Activated naive CD8-positive, alpha-beta T cell treated with anti-CD3 and anti-CD28 coated beads, Interleukin-2, amount 50 U/mL, for 16 hours (primary cell): ENCODE measurements at places on chromosomes 5 and 9.

GRCh38 chr5:163867738-163868137 is 362.3 kb downstream of the MAT2B start:
- no peak for DNase-seq

DNA sequence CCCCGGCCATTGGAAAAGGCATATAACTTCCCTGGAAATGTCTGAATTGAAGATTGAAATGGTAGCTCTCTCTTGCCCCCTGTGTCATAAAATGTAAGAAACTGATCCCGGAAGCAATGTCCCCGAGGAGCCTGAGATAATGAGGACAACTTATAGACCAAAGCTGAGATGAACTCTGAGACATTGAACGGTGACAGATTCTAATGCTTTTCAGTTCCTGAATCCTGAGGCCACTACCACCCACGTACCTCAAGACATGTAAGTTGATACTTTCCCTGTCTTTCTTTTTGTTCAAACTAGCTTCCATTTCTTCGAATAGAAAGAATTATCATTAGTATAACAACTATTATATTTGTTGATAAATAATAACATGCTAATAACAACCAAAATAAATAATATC is 51.0 kb downstream of the KIF4B start:
- DNase-seq: no peak

GRCh38 chr5:125070961-125071360 is 324.5 kb upstream of the ZNF608 start:
- no peak for DNase-seq

DNA sequence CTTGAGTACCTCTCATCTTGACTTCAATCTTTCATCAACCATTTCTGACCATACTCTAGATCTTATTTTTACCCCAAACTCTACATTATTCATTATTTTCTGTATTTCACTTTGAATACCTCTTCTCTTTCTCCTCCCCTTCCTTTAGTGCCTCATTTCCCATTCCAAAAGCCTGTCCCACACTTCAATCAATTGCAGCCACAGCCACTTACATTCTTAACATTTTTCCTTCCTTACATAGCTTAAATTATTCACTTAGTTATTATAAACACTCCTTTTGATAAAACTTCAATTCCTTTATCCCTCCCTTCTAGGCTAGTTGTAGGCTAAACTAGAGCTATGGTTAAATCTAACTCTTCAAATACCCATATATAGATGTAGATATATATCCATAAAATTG is 344.0 kb downstream of the PRR16 start:
- no peak for DNase-seq

- DNase-seq: no peak
Measured at GRCh38 chr9:114409103-114409780, 21.5 kb upstream of the AKNA start.

DNA sequence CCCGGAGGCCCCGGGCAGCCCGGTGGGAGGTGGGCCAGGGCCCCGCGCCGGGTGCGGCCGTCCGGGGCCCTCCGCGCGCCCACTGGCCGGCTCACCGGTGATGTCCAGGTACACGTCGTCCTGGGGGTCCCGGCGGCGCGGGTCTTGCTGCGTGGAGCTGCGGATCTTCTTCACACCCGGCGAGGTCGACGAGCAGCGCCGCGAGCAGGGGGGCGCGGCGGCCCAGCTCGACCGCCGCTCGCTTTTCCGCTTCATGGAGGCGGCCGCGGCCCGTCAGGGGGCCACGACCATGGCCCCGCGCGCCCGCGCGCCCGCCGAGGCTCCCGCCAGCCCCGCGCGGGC is 548 bp downstream of the CDC14B start:
- DNase-seq: no peak

DNA sequence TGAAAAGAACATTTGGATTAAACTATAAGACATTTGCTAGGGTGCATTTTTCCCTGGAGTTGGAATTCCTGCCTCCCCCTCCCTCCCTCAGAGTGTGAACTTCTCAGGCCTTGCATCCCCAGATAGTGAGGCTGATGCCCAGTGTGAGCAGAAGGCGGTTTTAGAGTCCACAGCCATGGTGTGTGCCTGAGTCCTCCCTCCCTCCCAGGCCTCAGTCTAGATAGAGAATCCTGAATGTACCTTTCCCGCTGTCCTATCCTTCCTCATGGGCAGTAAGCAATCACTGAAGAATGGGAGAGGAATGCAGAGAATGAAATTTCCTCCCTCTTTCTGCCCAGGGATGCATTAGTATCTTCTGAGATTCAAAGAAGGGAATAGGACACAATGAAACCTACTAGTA is 108.5 kb downstream of the RASGRF2 start:
- no peak for DNase-seq

DNA sequence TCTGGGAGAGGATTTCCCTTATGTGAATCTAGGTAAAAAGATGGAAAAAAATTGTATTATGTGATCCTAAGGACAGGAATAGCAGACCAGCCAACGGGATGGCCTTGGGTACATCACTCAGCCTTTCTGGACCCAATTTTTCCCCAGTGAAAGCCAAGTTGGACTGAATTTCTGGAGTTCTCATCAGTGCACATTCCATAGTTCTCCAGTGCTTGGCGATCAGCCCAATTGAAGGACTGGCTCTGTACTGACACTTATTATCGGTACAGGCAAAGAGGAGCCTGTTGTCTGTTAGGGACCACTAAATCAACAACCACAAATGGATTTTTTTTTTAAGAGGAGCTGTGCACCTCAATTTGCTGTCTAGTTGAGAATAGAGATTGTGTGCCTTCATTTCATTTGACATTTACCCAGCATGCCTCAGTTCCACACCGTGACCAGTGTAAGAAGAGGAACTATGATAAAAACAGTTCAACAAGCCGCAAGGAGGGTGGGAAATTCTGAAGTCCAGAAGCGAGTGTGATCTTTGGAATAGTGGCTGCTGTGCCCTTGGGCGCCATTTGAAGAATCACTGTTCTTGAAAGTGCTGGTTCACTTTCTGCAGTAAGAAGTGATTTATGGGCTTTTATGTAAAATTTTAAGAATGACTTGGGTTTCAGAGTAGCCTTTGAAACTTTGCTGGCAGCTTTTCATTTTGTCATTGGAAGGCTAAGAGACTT is 8.0 kb downstream of the ARL10 start:
- DNase-seq: no peak

- DNase-seq: no peak
Measured at GRCh38 chr5:68454766-68455165, 239.2 kb downstream of the PIK3R1 start.

DNA sequence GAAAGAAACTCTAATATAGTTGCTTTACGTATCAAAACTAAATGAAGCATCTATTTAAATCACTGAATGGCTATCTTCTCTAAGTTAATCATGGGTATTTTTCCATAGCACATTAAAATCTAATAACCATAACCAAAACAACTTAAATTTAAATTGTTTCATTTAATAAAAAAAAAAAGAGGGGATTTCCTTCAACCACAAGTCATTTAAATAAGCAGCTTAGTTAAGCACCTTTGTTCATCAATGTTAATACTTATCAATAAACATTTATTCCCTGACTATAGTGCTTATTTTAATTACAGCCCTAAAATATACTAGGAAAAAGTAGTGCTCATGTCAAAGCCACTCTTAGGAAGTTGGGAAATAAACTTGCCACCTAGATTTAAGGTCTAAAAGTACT is 30.3 kb downstream of the ZNF608 start:
- no peak for DNase-seq

DNA sequence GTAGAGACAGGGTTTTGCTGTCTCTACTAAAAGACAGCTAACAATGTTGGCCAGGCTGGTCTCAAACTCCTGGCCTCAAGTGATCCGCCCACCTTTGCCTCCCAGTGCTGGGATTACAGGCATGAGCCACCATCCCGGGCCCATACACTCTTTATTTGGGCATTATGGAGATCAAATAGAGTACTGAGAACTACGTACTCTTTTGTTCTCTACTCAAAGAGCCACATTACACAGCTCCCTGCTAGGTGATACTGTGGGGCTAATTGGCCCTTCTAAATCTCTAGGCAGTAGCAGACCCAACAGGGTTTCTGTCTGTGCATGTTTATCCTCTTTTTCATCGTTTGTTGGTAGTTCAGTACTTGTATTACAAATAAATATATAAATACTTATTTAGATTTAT is 16.1 kb downstream of the CKMT2 start:
- no peak for DNase-seq

DNA sequence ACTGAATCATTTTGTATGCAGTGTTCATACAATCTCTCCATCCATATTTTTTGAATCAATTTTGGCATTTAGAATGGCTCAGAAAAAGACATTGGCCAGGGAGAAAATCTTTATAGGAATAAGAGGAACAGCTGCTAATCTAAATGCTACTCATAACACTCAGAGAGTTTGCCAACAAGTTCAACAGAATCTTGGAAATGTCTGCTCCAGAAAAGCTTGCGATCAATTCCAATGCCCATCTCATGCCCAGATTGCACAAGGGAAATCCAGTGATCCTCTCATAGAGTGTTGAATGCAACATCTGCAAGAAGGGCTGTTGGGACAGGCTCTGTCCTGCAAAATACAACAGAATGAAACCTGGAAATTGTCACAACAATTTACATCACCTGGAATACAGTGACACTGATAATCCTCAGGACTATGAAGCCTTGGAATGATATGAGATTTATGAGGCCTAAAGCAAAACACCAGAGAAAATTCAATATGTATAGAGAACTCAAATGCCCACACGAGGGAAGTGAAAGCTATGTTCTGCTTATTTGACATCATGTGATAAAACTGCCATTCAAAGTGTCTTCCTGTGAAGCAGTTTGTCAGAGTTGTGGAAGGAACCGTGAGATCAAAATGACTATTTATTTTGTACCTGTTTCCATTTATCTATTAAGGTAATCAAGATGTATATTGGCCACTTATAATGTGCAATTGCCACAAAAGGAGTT is 190.1 kb downstream of the PARP8 start:
- DNase-seq: no peak

DNA sequence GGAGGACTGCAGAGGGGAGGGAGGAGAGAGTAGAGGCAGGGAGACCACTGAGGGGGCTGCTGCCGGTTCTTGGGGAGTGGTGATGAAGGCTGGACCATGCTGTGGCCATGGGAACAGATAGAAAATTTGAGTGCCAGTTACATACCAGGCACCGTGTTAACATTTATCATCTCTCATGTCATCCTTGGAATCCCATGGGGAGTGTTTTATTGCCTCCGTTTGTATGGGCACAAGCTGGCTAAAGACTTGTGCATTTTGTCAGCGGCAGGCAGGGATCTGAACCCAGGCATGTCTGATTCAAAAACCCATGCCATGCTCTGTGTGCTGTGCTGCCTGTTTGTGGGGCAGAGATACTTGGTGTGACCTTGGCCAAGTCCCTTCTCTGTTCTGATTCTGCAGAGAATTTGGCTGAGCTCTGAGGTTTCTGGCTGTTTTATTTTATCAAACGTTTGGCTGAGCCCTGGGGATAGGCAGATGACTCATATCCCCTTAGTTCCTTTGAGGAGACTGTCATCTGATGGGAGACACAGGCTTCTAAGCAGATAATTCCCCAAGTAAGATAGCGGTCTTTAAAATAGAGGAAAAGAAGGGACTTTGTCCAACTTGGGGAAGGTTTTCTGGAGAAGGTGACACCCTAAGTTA is 22.2 kb downstream of the COL27A1 start:
- no peak for DNase-seq

DNA sequence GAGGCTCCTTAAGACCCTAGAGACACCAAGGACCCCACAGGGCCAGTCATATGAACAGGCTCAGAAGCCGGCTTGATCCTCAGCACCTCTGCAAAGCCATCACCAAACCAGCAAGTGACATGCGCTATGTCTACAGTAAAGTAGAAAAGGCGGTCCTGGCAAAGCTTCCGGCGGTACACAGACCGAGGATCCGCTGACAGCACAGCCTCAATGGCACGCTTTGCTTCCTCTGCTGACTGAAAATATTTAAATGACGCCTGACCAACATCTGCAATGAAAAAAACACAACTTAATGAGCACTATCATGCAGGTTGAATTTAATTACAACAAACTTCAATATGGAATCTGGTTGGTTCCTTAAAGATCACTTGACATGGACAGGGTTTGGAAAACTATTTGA is 17.6 kb downstream of the TRMO start:
- DNase-seq: no peak

- no peak for DNase-seq
Measured at GRCh38 chr9:16191191-16191590, 638.3 kb downstream of the CCDC171 start.

- DNase-seq: no peak
Measured at GRCh38 chr5:158998793-158999325, 100.9 kb downstream of the EBF1 start.

DNA sequence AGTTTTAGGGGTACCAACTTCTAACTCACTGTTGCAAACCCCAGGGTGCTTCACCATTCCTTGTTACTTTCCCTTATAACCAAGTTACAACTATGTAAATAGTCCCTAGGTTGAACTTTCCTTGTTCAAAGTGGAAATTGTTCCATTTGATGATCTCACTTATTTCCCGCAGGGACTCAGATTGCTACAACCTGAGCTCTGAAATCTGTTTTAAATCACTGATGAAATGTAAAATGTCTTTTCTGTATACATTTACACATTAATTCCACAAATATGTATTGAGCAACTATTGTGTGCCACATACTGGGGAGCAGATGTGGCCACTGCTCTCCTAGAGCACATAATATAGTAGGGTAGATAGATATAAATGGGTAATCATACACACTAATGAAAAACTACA is 69.1 kb upstream of the TARS1 start:
- no peak for DNase-seq

DNA sequence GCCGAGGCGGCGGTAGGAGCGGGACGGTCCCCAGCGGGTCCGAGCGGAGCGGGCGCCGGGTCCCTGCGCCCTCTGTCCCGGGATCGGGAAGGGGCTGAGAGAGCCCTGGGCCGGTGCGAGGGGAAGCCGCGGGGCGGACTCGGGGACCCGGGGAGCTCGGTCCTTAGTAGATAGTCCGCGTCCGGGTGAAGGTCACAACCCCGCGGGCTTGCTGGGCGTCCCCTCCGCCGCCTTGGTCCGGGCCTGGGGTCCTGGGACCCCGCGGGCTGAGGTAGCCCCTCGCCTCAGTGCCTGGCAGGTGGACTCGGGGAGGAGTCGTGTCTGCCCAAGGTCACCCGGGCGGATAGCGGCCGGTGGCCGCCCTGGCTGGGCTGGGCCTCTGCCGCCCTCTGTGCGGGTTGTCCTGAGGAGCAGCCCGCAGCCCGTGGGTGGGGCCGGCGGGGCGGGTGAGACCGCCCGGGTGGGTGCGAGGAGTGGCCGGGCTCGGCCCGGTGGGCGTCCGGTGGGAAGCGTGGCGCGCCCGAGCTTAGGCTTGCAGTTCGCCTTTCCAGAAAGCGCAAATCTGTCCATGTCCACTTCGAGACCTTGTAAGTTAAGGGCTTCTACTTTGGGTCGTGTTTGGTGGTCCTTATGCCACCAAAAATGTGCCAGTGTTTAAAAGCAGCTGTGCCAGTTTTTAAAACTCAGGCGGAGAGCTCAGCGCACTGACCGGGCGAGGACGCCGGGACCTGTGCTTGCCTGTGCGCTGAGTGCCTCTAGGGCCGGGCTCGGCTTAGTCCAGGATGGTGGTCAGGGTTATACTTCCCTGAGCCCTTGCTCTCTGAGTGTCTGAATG is 554 bp downstream of the SDHA start:
- DNase-seq: no peak

DNA sequence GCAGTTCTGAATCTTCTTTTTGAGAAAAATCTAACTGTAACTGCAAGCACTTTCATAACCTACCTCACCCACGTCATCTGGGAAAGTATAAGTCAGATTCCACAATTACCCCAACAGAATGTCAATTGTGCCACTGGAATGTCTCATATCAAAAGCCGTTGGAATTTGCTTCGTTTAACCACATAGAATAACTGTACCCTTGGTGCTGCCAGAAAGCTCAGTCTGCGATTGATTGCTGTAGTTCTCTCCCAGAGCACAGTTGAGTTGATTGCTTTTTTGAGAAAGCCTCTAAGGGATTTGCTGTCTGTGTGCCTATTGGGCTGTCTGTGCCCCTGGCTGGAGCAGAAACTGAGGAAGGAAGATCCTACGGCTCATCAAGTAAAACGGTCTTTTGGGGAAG is 583.6 kb downstream of the TMEM38B start:
- no peak for DNase-seq
